Right cardiac atrium (tissue), 5 donors: ENCODE measurements at places on chromosomes 5 and 9. TPM values are rescaled to one million over a fixed set of nuclear protein-coding genes. Genes with fewer than 3 reads are reported as not detected.

DNA sequence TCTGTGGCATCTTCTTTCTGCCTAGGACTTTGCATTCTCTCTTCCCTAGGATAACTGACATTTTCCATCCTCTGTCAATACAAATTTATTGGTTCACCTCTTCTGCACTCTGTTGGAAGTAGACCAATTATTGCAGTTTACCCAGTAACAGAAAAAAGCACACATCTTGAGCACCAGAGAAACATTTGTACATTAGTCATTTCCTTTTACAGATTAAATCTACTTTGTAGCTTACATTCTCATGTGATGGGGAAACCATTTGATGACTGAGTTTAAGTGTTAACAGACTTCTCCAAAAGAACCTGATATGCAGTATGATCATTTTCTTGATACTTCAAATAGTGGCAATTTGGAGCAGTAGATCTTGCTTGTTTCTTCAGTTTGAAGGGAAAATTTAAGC lies 1098.8 kb downstream of the DTWD2 start:
- no peak for DNase-seq

- DNase-seq: no peak
Measured at GRCh38 chr9:72445306-72445995, 76.0 kb upstream of the TMC1 start.

DNA sequence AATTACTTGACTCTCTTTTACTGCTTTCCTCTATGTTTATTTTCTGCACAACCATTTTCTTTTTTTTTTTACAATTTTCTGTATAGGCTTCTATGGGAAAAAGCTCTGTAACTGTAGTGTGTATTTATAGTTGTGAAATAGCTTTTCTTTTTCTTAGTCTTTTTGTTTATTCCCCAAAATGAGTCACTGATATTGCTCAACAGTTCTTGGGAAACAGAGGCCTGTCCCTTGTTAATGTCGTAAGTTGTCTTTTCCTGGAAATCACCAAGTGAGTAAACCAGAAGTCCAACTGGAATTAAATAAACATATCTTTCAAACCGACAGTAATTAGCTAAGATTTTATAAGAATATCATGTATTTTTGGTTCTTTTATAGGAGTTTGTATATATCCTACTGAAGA lies 325.1 kb upstream of the PRR16 start:
- DNase-seq: no peak

Gene SPATA31E1
- total RNA-seq: not detected

Gene PROB1
- total RNA-seq: 24.8 TPM
